Right ventricle myocardium superior (tissue), 1 donor: ENCODE measurements at places on chromosomes 6 and 20. TPM values are rescaled to one million over a fixed set of nuclear protein-coding genes. Genes with fewer than 3 reads are reported as not detected.

The DEFB126 gene
- not detected for total RNA-seq

The MAP1LC3A gene
- total RNA-seq: 107 TPM

The ZKSCAN8 gene
- 12.0 TPM for total RNA-seq

- no peak for DNase-seq
These were observed 19.8 kb downstream of the RFPL4B start for GRCh38 chr6:112366695-112367553.

DNA sequence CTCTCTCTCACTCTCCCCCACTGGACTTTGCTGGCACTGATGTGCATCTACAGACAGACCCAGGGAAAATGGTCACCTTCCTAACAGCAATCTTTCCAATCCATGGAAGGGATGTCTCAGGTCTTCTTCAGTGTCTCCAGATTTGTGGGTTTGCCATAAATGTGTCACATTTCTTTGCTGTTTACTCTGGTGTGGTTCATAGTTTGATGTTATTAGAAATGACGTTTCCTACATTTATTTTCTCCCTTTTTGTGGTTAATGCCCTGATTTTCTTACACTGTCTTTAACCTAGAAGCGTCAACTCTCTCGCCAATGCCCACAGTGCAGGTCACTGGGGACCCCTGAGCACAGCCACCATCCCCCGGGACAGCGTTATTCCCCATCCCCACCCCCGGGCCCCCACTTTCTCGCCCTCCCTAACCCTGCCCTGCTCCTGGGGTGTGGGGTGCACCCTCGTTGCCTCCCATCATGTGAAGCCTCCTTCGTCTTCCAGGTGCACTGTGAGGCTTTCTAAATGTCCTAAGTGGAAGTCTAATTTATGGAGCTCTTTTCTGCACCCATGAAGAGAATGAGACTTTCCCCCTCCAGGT lies 86.5 kb downstream of the YTHDF1 start:
- no peak for DNase-seq

- no peak for DNase-seq
These were observed 28.1 kb upstream of the MTCL3 start for GRCh38 chr6:127547215-127547614.

DNA sequence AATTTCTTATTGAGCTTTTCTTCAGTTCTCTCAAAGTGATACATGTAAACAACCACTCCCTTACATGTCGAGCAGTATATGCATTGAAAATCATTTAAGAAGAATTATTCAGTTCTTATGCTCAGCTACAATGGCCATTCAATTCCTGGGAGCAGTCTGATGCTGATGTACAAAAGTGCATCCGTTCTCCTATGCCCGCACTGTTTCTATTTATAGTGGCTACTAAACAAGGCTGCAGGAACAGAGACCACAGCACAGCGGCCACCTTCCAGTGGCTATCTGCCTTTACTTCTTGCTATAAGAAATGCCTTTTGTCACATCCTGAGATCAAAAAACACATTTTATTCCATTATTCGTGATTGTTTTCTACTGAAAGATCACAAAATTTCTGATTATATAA lies 82.2 kb downstream of the FHL5 start:
- no peak for DNase-seq

GRCh38 chr6:30615219-30615957 lies 1.7 kb downstream of the PPP1R10 start:
- DNase-seq: no peak

DNA sequence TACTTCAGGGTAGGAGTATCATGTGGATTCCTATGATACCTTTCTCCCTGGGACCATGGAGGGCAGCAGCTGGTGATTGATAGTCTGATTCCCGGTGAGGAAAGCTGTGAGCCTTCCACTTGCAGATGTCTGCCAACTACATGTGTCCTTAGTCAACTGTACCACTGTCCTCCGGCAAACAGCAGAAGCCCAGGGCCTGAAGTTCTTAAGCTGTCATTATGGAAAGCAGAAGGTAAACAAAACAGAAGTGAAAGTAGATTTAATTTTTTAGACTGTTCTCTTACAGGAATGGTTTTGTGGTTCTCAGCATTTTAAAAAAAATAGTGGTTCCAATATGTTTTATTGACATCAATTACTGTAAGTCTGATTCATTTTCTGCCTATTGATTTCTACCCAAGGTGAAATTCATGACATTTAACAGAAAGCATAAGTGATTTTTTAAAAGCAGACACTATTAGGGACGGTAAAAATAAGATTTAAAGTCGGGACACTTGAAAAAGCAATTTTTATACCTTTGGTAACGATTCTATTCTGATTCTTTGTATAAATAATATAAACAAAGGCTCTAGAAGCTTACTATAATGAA lies 36.6 kb downstream of the PTPN1 start:
- no peak for DNase-seq

- no peak for DNase-seq
These were observed 133.4 kb downstream of the RFPL4B start for GRCh38 chr6:112480553-112480952.

DNA sequence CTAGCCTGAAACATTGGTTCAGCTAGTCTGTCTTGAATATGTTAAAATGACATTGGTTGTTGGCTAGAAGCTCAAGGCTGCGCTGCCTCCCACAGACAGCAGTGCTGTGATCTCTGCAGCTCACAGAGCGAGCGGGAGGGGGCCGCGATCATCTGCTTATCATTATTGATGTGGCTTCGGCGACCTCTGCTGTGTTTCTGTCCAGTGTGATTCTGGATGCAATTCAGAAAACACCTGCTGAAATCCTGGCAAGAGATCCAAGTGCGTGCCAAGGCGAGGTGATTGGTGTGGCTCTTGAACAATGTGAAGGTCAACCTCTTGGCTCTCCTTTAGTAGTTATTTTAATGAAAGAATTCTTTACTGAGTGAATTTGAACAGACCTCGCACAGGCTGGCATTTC lies 142.3 kb upstream of the SASH1 start:
- DNase-seq: no peak

GRCh38 chr20:47934761-47935160 lies 149.5 kb upstream of the SULF2 start:
- DNase-seq: no peak

DNA sequence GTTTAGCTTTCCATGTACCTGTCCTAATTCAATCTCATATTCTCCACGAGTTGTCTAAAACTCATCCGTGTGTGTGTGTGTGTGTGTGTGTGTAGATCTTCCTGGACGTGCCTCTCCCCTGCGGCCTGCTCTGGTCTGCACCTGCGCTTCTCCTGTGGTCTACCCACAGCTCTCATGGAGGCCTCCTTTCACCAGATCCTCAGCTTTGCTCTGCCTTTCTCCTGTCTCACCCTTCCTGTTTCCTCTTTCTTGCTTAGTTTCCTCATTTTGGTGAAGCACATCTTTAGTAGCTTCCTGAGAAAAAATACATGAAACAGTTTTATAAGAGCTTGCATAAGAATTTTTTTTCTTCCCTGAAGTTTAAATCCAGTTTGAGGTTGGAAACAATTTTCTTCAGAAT lies 18.1 kb downstream of the SLX4IP start:
- DNase-seq: no peak

DNA sequence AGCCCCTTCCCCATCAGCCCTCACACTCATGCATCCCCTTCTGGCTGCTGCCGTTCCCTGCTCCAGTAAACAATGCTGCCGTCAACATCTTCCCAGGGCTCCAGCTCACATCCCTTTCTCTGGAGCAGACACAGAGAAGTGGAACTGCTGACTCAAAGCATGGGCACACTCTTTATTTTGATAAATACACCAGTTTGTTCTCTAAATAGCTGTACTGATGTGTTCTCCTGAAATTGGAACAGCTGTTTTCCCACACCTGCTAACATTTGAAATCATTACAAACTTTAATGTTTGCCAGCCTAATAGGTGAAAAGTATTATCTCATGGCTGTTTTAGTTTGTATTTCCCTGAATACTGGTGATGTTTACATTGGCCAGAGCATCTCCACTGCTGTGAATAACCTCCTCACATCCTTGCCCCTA lies 102.1 kb upstream of the NXT1 start:
- no peak for DNase-seq

GRCh38 chr6:16092990-16093389 lies 35.9 kb upstream of the MYLIP start:
- DNase-seq: no peak

DNA sequence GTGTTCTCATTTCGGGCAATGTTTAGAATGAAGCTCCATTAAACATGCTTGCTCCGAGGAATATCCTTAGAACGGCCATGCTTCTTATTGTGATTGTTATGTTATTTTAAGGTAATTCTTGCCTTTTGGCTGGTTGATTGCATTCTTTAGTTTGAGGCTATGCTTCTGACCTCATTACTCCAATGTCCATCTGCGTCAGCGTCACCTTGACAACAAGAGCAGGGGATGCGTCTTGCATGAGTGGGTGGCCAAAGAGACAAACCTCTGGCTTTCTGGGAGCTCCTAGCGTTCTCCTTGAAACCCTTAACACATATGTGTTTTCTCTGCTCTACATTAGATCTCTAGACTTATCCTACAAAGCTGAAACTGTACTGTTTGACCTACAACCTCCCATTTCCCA lies 184.3 kb downstream of the THBS2 start:
- no peak for DNase-seq

GRCh38 chr20:45835825-45836224 lies 2.2 kb downstream of the SNX21 start:
- DNase-seq: peak; percentile 75

DNA sequence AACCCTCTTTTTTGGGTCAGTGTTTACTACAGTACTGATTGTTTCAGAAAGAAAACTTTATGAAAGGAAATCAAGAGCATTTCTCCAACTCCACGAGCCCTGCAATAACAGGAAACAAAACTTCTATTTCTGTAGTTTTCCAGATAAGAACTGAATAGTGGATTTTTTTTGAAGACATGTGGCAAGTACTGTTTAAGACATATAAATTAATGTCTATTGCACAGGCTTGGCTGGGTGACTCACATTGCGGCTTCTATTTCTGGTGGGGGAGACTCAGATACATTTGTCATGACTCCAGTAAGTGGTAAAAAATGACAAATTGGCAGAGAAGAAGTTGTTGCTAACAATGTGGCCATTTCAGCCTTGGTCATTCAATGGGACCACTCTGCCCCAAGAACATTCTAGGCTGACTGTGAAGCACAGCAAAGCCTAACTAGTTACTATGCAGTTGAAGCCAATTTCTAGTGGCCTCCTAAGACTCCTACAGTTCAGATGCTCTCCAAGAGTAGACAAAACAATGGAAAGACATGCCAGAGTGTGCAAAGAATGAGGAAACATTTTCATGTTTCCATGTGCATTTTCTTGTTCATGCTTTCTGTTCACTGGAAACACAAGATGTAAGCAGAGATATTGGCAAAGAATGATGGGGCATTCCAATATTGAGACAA lies 200.9 kb downstream of the EDN1 start:
- DNase-seq: no peak

GRCh38 chr6:32761072-32761471 lies 2.3 kb downstream of the HLA-DQB2 start:
- DNase-seq: no peak

DNA sequence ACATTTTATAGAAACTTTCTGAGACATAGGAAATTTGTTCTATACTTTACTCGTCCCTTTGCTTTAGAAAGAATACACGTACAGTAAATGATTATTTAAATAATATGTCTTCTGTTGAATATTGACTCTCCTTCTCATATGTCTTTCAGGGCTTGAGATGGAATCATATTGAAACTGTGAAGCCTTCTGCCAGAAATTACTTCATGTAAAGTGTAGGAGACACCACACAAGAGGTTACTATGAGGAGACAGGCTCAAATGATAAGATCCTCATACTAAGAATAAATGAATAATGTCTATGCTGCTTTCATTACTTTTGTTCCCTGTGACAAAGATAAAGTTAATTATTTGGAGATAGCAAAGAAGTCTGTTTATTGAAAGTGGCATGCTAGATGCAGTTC lies 1240.3 kb upstream of the MAP3K7 start:
- DNase-seq: no peak

GRCh38 chr20:24784607-24785006 lies 164.5 kb upstream of the CST7 start:
- no peak for DNase-seq

- DNase-seq: no peak
These were observed 104.4 kb downstream of the SMOC2 start for GRCh38 chr6:168545428-168545827.

- DNase-seq: no peak
These were observed 45.2 kb upstream of the SMAP1 start for GRCh38 chr6:70622461-70622860.

GRCh38 chr6:116529466-116530290 lies 15.8 kb downstream of the TRAPPC3L start:
- no peak for DNase-seq

GRCh38 chr6:119079283-119079809 lies 882 bp upstream of the FAM184A start:
- DNase-seq: no peak

- DNase-seq: no peak
These were observed 121.2 kb downstream of the SGK1 start for GRCh38 chr6:134196568-134197193.

- DNase-seq: peak; percentile 80
These were observed 2.4 kb downstream of the F13A1 start for GRCh38 chr6:6317825-6318733.

DNA sequence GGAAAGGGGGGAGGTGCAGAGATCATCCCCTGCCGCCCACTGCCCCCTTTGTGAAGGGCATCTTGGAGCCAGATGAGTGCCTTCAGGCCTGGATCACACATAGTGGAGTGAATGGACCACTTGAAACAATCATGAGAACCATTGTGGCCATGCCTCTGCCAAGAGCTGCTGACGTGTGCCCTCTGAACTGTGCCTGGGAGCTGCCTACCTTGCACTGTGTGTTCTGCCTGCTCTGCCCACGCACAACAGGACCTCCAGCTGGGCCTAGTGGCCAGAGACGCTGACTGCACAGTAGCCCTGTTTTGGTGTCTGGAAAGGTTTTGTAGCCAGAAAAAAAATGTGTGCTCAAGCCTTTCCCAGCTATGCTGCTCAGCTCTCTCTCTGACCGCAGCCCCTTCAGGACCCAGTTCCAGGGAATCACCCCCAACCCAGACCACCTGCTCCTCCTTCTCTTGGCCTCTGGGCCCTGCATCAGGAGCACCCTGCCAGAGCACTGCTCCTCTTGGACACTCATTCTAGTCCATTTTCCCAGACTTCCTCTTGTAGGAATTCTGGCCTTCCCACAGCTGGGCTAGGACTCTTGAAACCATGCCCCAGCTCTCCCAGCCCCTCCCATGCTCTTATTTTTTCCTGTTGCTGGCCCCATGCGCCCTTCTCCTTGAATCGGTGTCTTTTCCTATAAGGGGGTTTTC lies 1.6 kb upstream of the ADIG start:
- peak; percentile 63 for DNase-seq

DNA sequence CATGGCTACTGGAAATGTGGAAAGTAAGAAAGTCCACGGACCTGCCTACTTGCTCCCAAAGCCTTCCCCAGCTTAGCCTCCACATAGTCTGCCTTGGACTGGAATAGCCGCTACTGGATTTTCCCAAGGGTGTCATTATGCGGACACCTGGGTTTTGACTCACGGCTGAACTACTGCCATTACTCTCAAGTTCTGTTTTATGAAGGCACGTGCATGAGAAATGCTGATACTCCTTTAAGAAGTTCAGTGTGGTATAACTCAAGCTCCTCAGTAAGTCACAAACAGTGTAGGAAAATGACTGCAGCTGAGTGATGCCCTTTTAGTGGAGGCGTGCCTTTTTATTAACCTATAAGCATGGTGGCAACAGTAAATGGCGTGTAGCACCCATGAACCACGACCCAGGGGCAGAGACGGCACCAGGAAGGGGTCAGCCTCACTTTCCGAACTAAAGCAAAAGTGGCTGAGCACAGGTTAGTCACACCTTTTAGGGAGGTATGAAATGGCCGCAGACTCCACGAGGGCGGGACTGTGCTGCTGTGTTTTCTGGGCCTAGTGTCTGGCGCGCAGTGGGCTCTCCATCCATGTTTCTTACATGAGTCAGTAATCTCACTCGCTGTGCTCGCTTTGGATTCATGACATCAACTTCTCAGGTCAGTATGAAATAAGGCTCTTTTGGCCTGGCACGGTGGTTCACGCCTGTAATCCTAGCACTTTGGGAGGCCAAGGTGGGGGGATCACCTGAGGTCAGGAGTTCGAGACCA lies 23.9 kb downstream of the PSMG4 start:
- peak; percentile 12 for DNase-seq
